ENCODE measurements at places on chromosomes 2 and 18.
A peak's percentile ranks its signal among the peaks of the same experiment; 100 is the strongest.

DNA sequence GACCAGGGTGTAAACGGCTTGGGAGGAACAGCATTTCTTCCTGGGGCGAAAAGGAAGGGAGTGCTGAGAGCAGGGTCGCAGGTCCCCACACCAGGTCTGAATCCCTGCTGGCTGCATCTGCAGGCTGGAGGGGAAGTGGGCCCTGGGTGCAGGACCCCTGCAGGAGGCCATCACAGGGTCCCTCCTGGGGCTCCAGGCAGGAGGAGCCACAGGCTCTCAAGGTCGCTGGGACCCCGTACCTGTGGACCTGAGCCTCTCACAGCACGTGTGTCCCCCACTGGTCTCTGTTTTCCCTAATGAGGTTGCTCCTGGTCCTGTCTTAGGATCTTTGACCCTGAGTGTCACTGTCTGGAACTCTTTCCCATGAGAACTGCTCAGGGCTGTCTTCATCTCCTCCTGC, 147.8 kb upstream of the ZNF236 start:
- no peak for DNase-seq

DNA sequence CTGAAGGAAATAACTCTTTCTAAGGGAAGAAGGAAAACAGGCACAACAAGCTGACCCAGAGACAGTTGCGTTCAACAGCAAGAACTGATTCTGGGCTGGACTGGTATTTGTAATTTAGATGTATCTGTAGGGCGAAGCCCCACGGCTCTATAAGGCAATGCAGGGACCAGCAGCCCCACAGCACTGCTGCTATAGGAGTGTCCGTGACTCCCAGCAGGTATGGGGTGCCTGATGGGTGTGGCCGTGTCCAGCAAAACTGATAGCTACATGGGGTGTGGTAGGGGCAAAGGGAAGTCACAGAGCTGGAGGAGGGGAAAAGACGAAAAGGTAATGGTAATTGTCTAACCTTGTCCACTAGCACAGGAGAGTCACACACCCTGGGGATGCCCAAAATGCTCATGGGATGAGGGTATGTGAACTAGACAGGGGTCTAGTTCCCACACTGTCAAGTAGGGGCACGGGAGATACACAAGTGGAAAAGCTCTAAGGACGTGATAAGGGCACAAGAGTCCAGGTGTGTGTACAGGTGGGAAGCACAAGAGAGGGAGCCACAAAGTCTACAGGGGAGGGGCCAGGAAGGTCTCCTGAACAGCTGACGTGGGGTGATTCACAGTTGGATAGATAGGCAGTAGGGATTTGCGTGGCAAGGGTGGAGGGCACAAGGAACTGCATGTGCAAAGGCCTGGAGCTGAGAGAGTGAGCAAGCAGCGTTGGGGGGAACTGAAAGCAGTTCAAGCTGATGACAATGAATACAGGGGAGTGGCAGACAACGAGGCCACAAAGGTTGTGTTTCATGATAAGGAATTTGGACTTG, 48.5 kb upstream of the ASPRV1 start:
- no peak for DNase-seq

DNA sequence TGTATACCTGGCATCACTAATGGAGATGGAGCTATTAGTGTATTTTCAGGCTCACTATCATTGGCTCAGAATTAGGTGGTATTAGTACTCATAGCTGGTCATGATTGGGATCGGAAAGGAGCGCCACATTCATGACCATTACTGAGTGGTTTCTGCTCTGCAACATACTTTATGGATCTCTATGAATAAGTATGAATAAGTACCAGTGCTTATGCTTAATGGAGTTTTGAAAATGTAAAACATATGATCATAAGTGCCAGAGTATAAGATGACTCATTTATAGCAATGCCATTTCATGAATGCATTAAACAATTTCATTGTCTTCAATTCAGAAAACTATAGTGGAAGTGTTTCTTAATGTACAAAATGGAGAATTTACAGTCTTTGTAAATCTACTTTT, 156.7 kb downstream of the GALNT3 start:
- DNase-seq, result no peak

DNA sequence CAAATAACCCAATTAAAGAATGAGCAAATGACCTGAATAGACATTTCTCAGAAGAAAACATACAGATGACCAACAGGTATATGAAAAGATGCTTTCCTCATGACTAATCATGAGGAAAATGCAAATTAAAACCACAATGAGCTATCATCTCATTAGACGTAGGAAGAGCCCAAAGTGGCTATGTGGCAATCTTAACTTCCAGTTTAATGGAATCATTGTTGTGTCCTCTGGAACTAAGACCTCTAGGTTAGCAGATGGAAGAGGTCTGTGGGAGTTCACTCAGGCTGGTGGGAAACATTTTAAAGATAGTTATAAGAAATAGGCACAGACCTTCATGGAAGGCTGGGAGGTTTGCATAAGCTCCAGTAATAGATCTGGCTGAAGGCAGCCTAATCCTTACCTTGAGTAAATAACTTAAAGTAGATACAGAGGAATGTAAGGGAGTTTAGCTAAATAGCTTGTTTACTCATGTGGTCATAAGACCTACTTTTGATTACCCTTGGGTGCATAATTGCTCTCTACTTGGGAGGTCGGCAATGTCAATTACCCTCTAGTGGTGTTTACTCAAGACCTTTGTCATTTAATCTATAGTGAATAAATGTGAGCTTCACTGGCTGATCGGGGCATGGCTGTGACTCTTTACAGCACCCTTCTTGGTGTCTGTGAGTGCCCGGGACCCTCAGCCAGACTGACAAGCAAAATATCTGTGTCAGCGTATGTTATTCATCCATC, 119.0 kb downstream of the GULP1 start:
- no peak for DNase-seq

- DNase-seq, result no peak
Observed at GRCh38 chr2:215066124-215066523, 72.3 kb downstream of the ABCA12 start.

DNA sequence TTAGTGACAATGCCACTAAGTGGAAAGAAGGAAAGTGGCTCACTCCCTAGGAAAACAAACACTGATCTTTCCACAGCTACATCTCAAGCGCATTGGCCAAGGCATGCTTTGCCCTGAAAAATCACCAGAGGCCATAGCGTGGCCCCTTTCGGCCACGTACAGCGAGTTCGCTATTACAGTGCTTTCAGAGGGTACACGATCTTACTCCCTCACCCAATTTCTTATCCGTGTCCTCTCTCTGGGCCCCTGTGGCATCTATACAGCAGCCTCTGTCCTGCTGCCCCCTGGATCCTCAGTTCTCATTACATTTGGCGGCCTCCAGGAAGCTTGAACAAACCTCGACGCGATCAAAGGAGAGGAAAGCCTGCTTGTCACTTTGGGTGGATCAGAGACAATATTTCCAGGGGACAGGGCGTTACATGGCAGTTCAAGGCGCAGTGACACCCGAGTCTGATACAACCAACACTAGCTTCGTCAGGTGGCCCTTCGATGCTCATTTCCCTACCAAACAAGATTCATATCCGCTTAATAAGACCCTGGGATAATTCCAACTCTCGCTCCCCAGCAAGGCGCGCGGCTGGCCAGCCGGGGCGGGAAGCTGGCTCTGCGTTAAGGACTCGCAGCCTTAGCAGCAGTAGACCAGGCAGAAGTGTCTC, 941 bp downstream of the SKOR2 start:
- no peak for DNase-seq

DNA sequence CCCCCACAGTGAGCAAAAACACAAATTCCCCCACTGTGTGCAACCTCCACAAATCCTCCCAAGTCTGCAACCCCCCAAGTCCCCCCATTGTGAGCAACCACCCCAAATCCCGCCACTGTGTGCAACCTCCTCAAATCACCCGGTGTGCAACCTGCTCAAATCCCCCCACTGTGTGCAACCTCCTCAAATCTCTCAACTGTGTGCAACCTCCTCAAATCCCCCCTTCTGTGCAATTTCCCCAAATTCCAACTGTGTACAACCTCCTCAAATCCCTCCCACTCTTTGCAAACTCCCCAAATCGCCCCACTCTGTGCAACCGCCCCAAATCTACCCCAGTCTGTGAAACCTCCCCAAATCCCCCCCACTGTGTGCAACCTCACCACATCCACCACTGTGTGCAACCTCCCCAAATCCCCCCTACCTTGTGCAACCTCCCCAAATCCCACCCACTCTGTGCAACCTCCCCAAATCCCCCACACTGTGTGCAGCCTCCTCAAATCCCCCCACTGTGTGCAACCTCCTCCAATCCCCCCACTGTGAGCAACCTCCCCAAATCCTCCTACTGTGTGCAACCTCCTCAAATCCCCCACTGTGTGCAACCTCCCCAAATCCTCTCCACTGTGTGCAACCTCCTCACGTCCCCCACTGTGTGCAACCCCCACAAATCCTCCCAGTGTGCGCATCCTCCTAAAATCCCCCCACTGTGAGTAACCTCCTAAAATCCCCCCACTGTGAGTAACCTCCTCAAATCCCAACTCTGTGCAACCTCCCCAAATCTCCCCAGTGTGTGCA, 115.2 kb downstream of the TPO start:
- DNase-seq, result no peak

- no peak for DNase-seq
Observed at GRCh38 chr18:37438417-37439180, 127.0 kb downstream of the CELF4 start.

DNA sequence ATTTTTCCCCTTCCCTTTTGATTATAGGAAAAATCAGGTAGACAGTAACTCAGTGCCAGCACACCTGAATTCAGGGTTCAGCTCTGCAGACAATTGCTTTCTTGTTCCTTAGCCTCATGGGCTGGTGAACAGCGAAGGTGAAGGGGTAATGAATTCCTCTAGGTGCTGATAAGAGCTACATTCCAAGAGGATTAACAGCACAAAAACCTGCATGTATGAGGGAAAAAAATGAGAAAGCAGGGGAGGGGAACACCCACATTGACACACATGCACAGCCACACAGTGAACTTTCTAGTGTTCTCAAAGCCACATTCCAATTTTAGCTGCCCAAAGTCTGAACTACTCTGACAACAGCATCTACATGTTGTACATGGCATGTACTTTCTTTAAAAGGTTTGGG, 46.1 kb downstream of the SPATS2L start:
- no peak for DNase-seq

- peak; percentile 23 for DNase-seq
Observed at GRCh38 chr2:171160956-171161740, 455 bp upstream of the TLK1 start.

DNA sequence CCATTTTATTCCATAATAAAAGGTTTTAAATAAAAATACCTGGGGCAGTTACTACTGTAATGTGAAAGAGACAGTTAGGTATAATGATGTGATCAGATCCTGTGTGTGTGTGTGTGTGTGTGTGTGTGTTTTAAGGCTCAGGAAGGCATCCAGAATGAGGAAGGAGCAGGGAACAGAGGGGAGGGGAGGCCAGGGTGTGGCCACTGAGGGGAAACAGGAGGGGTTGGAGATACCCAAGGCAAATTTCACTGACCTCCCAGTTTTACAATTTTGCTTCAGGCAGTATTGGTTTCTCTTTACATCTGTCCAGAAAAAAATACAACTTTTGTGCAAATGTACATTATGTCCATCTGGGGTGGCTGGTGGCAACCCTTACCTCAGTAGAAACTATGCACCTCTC, 163.5 kb upstream of the FBXO11 start:
- no peak for DNase-seq

- no peak for DNase-seq
Observed at GRCh38 chr2:14690926-14691325, 58.4 kb downstream of the LRATD1 start.

DNA sequence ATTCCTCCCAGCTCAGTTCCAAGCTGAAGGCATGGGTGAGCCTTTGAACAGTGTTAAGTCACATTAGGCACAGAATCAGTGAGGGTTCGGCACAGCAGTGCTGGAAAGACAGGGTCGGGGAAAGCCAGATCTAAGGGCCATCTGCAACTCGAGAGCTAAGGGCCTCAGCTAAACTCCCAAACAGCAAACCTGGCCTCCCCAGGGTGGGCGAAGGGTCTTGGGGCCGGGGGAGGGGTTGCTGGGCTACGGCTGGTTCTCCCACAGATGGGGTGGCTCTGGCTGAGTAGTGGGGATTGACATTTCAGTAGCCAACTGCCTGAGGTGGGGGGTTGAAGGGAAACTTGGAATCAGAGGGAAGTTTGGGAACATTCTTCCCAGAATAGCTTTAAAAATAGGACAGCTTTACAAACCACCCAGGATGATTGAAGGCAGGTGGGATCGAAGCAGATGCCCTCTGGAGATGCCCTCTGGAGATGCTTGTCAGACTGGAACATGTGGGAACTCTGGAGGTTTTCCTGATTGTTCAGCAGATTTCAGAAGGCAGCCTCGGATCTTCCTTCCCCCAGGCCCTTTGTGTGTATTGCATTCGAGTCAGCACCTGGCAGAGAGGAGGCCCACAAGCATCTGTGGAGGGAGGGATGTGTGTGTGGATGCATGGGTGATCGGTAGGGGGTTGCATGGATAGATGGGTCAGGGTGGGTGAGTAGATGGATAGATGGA, 156.4 kb downstream of the SMAD7 start:
- DNase-seq, result no peak

DNA sequence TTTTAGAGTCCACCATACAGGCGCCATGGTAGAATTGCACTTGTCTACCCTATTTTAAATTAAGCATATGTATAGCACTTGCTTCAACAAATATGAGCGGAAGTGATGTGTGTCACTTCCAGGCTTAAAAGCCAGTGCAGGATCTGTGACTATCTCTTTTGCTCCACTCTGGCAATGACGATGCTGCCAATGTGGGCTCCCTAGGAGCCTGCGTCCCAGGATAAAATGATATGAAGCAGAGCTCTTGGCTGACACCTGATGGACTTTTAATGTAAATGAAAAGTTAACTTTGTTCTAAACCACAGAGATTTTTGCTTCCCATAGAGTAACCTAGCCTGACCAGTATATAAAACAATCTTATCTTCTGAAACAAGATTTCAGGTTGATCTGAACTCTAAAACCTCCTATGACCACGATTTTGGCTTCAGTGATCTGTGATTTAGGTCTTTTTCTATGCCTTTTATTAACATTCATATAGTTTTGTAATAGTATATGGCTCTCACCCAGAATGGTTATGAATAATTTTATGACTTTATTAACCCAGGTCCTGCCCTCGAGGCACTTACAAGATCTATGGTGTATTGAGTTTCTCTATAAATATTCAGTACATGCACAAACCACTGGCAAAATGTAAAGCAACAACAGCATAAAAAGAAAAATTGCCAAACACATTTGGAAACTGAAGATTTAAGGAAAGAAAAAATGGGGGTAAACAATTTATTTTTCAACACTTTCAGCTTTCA, 422.5 kb upstream of the PIK3C3 start:
- no peak for DNase-seq

GRCh38 chr2:119684518-119684917, 5.5 kb downstream of the TMEM177 start:
- no peak for DNase-seq

GRCh38 chr2:167342769-167343168, 454.5 kb downstream of the XIRP2 start:
- DNase-seq, result no peak

GRCh38 chr18:68148863-68149262, 566.0 kb downstream of the TMX3 start:
- DNase-seq, result no peak

- no peak for DNase-seq
Observed at GRCh38 chr2:172554352-172555271, 1.3 kb upstream of the PDK1 start.
